ENCODE measurements at places on chromosomes 13 and 19. TPM values are rescaled to one million over a fixed set of nuclear protein-coding genes. Genes with fewer than 3 reads are reported as not detected.

Gene GPR12
- total RNA-seq, result 0.06 TPM

Gene ZNF440
- total RNA-seq, result 14.1 TPM

Gene DCT
- 2.7 TPM for total RNA-seq

Gene LCP1
- total RNA-seq, result 24.1 TPM

Gene ZNF358
- total RNA-seq, result 28.7 TPM

Gene IL12RB1
- 2.5 TPM for total RNA-seq

Gene PET100
- total RNA-seq, result 26.9 TPM

Gene FLT1
- total RNA-seq, result 26.6 TPM

DNA sequence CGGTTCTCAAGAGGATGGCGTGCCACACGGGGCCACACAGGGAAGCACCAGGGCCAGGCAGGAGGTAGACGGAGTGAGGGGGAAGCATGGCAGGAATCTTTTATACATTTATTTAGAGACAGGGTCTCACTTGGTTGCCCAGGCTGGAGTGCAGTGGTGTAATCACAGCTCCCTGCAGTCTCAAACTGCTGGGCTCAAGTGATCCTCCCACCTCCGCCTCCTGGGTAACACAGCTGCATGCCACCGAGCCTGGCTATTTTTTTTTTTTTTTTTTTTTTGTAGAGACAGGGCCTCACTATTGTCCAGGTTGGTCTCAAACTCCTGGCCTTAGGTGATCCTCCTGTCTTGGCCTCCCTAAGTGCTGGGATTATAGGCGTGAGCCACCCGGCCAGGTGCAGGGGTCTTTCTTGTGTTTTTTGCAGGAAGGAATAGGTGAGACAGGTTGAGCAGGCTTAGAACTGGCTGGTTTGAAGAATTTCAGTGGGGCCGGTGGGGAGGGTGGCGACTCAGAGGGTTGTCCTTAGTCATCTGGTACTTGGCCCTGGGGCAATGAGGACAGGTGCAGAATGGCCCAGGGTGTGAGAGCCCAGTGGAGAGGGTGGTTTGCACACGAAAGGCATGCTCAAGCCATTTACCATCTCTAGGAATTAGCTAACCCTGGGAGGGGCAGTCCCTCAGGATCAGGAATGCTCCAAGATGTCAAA lies 7.6 kb downstream of the SSC5D start:
- H3K4me1 ChIP-seq, result peaks cover 16% of the 10 kb centered on the region
- H3K36me3 ChIP-seq, result no peaks in the 10 kb centered on the region
- no peak overlapping the region for H3K27ac ChIP-seq
- H3K4me3 ChIP-seq, result no peak overlapping the region

GRCh38 chr19:58394821-58395219 lies 636 bp upstream of the RNF225 start:
- DNase-seq, result no peak
- H3K4me3 ChIP-seq, result no peak overlapping the region
- no peaks in the 10 kb centered on the region for H3K36me3 ChIP-seq
- peaks cover 5% of the 10 kb centered on the region for H3K4me1 ChIP-seq
- H3K27me3 ChIP-seq, result no peaks in the 10 kb centered on the region

DNA sequence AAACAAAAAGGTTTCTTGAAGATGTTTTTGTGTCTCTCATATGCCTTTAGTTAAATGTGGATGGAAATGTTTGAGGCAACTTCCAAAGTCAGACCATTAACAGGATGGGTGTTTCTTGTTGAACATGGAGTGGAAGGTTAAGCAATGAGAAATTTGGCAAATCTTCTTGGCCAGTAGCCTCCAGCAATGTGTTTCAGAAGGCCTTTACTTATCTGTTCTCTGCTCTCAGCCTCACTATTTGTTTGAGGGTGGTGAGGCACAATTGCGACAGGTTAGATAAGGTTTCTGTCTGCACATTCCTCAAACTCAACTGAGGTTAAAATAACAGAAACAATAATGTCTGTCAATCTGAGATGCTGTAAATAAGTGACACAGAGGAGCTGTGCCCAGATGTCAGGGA lies 1019.0 kb downstream of the DIAPH3 start:
- H3K4me3 ChIP-seq, result no peak overlapping the region
- H3K27me3 ChIP-seq, result no peaks in the 10 kb centered on the region
- H3K4me1 ChIP-seq, result no peaks in the 10 kb centered on the region
- no peaks in the 10 kb centered on the region for H3K36me3 ChIP-seq

GRCh38 chr13:28716511-28716910 lies 2.3 kb downstream of the SLC46A3 start:
- H3K27ac ChIP-seq, result peak overlapping the region; percentile 58
- peaks cover 17% of the 10 kb centered on the region for H3K4me1 ChIP-seq
- no peaks in the 10 kb centered on the region for H3K36me3 ChIP-seq
- DNase-seq, result no peak
- no peaks in the 10 kb centered on the region for H3K27me3 ChIP-seq

DNA sequence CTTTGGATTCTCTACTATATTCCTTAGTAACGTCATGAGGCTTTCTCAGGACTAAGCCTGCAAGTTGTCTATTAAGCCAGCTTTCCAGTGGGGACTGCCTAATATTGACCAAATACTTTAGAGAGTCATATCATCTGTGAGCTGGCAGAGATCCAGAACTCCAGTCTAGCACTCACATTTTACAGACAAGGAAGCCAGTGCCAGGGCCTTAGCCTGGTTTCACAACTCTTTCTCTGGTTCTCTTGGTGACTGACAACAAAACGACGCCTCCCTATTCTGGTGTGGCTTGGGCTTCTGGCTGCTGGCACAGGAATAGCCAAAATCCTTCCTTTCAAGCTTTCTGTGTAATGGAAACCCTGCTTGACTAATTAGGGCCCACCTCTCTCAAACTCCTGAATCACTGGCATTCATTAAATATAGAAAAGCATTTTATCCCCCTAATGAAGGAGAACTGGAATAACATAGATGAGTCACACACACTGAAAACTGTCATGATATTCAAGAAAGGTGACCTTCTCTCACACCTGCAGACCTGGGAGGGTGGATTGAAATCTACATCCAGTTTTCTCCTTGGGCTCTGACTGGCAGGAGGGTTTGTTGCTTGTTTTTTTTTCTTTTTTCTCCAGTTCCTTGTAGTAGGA lies 75.2 kb upstream of the UBL3 start:
- H3K4me1 ChIP-seq, result peaks cover 13% of the 10 kb centered on the region
- H3K27me3 ChIP-seq, result no peaks in the 10 kb centered on the region
- H3K36me3 ChIP-seq, result no peaks in the 10 kb centered on the region
- DNase-seq, result peak; percentile 60
- H3K4me3 ChIP-seq, result no peak overlapping the region
- no peak overlapping the region for H3K27ac ChIP-seq

DNA sequence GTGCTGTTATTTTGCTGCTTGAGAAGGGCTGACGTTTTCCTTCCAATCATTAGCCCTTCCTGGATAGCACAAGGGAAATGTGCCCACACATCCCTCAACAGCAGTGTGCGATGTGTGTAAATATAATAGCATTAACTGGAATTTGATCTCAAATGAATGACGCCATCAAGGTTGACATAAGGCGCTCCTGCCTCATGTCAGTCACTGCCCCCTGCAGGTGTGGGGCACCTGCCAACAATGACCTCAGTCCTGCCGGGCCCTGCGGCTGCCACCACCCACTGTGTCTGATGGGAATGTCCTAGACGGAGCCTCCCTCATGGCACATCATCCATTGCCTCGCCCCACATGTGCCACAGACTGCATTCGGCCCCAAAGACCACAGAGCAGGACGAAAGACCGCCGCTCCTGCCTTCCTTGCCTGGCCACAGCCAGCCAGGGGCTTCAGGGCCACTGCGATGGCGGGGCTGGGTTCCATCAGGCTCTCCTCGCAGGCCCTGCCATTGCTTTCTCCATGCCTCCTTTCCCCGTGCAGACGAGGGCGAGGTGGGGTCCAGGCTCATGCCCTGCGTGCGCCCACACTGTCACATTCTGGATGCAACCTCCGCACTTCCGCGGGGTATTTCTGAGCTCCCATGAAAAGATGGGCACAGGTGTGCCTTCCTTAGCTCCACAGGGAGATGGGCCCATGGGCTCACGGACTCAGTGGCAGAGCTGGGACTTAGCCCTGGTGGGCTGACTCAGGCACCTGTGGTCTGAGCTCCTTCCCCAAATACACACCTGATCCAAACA lies 146.7 kb downstream of the SOX1 start:
- no peaks in the 10 kb centered on the region for H3K36me3 ChIP-seq
- H3K4me3 ChIP-seq, result no peak overlapping the region

DNA sequence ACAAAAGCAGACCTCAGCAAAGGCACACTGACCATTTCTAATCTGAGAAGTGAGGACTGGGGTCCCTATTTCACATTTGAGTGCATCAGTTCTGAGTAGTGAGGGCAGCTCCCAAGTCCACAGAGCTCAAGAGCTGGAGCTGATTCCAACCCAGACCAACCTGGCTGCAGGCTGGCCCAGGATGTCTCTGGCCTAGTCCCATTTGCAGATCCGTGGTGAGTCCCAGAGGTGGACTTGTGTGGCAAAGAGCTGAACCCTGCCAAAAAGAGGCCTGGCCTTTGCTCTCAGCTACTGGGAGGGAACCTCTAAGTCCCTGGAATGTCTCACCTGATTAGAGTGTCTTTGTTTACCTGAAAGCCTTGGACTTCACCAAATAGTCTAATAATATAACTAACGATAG lies 14.6 kb downstream of the SIGLEC7 start:
- DNase-seq, result no peak
- no peaks in the 10 kb centered on the region for H3K27me3 ChIP-seq
- H3K36me3 ChIP-seq, result no peaks in the 10 kb centered on the region
- no peak overlapping the region for H3K27ac ChIP-seq
- no peaks in the 10 kb centered on the region for H3K4me1 ChIP-seq

DNA sequence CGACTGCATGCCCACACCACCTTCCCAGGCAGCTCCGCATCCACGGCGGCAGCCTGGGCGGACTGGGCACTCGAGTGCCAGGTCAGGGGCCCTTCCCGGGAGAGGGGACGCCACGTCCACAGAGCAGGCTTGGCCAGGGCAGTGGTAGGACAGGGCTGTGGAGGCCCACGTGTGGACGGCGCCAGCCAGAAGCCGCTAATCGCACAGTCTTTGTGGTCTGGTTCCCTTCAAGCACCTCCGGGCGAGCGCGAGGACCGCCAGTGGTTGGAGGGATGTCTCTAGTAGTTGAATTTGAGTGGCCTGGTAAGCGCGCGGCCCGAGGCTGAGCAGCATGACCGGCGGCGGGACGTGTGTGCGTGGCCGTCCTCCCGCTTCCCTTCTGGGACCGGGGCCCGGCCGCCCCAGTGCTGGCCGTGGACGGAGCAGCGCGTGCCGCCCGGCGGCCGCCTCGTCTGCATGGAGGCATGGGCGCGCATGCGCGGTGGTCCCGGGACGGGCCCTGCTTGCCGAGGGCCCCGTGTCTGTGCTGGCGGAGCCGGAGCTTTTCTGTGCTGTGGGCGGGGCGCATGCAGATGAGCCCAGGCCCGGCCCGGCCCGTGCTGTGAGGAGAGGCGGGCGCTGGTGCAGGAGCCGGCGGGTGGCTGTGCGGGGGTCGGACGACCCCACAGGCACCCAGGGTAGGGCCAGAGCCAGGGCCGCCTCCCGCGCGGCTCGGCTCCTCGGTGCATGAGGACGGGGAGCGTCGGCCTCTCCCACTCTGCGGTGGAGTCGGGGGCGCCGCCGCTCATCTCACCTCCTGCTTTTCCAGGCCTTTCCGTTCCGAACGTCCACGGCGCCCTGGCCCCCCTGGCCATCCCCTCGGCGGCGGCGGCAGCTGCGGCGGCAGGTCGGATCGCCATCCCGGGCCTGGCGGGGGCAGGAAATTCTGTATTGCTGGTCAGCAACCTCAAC lies 8.6 kb downstream of the PTBP1 start:
- no peaks in the 10 kb centered on the region for H3K27me3 ChIP-seq
- no peak overlapping the region for H3K4me3 ChIP-seq
- H3K27ac ChIP-seq, result no peak overlapping the region
- H3K36me3 ChIP-seq, result no peaks in the 10 kb centered on the region
- H3K4me1 ChIP-seq, result peaks cover 35% of the 10 kb centered on the region

GRCh38 chr13:74920920-74921319 lies 561.0 kb downstream of the TBC1D4 start:
- no peaks in the 10 kb centered on the region for H3K36me3 ChIP-seq
- DNase-seq, result no peak
- no peak overlapping the region for H3K27ac ChIP-seq
- no peak overlapping the region for H3K4me3 ChIP-seq
- no peaks in the 10 kb centered on the region for H3K4me1 ChIP-seq

Measured in testis (tissue), 5 donors.